NCI-H460 (cell line): ENCODE measurements at places on chromosomes 6 and 20. TPM values are rescaled to one million over a fixed set of nuclear protein-coding genes. Genes with fewer than 3 reads are reported as not detected.

PHACTR2 gene
- 3.4 and 5.6 TPM in 2 replicates for total RNA-seq

RIN2 gene
- 40.8 and 42.4 TPM in 2 replicates for total RNA-seq

APOBEC2 gene
- total RNA-seq, result not detected in 2 replicates

RBBP8NL gene
- not detected in 2 replicates for total RNA-seq

STMND1 gene
- total RNA-seq, result not detected in 2 replicates

RBPJL gene
- total RNA-seq, result not detected in 2 replicates

NOTCH4 gene
- 1.5 and 1.7 TPM in 2 replicates for total RNA-seq

KCNB1 gene
- not detected in 2 replicates for total RNA-seq
